Lung (tissue), 17 donors: ENCODE measurements at places on chromosomes 13 and 19. TPM values are rescaled to one million over a fixed set of nuclear protein-coding genes. Genes with fewer than 3 reads are reported as not detected.
A peak's percentile ranks its signal among the peaks of the same experiment; 100 is the strongest.

DNA sequence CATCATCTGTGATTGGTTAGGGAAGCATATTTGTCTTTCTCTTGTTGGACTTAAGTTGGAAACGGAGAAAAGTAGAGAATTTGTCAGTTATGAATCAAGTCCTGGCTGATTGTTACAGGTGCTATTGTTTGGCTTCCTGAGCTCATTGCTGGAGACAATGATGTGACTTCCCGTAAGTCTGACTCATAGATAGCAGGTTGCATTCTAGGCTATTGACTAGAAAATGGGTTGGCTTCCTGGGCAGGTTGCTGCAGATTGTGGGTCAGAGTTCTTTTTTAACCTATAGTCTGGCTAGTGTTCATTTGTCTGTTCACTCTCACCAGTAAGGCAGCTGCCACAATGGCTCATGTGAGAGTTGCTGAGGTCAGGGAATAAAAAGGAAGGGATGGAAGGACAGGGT is 101.5 kb downstream of the CCNA1 start:
- no peaks in the 10 kb centered on the region for H3K27me3 ChIP-seq
- H3K27ac ChIP-seq: no peak overlapping the region
- H3K36me3 ChIP-seq: no peaks in the 10 kb centered on the region
- DNase-seq: no peak

DNA sequence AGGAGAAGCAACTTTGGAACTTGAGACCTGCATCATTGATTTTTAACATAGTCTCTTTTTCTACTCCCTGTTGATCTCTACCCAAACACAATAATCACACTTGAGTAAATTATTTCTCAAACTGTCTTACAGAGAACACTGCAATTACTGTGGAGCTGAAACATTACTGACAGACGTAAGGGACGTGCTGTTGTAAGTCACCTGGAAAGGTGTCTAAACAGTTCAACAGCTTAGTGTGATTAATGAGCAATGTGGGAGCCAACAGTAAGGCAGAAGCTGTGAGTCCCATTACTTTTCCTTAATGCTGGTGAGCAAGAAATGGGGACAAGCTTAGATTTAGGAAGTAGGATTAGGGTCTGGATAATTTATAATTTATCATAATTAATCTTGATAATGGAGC is 265.7 kb downstream of the DLEU7 start:
- no peak for DNase-seq
- no peaks in the 10 kb centered on the region for H3K36me3 ChIP-seq
- H3K4me3 ChIP-seq: no peak overlapping the region
- peaks cover 2% of the 10 kb centered on the region for H3K4me1 ChIP-seq

DNA sequence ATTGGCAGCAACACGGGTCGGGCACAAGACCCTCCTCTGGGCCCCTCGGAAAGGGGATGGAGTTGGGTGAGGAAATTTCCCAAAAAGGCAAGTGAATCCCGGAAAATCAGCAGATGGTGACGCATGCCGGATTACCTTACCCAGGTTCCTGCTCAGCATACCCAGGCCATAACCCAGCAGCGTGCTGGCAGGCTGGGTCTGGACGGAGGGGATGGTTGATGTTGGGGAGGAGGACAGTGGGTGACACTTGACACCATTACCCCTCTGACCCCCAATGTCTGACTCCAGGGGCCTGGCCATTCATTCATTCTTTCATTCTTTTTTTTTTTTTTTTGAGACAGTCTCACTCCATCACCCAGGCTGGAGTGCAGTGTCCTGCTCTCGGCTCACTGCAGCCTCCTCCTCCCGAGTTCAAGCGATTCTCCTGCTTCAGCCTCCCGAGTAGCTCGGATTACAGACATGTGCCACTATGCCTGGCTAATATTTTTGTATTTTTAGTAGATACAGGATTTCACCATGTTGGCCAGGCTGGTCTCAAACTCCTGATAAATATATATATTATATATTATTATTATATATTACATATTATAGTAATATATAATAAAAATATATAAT is 799 bp downstream of the PVR start:
- no peak for DNase-seq
- peak overlapping the region; percentile 95 for H3K27ac ChIP-seq
- H3K4me3 ChIP-seq: peak overlapping the region; percentile 95

DNA sequence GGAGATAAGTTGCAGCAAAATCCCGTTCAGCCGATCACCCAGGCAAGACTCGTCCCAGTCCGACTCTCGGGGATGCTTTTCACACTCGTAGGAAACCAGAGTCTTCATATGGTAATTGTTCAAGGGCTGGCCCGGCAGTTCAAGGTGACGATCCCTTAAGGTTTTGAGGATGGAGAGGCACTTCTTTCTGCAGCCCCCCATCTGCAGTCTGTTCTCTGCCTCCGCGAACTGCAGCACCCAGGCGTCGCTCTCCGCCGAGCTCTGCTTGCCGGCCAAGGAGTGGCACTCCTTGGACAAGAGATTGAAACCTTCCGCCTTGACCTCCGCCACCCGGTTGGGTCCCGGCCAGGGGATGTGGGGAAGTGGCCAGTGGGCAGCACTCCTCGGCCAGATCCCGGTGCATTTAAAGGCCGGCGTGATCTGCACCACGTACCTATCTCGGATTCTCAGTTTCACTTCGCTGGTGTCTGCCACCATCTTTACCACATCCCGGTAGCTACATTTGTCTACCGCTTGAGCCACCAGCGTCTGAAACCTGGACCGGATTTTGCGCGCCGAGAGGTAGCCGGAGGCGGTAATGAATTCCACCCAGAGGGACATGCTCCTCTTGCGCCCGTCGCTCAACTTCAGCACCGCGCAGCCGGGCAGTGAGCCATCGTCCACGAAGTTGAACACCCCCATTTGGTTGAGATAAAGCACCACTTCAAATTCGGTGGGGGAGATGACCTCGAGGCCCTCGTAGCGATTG is 1.1 kb downstream of the MAB21L1 start:
- no peaks in the 10 kb centered on the region for H3K4me1 ChIP-seq
- no peaks in the 10 kb centered on the region for H3K36me3 ChIP-seq
- peak; percentile 64 for DNase-seq

DNA sequence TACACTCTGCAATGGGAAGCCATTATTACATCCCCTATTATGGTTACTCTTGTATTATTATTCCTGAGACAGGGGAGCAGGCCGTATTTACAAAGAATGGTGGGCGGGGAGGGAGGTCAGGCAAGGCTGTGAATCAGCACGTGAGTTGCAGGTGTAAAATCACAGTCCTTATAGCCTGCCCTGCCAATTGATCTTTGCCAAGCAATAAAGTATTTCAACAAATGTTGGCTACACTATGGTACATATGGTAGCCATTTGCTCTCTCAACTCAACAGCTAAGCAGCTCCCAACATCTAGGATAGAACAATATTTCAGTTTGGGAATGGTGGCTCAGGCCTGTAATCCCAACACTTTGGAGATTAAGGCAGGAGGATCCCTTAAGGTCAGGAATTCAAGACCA is 12.1 kb downstream of the EPS15L1 start:
- peaks cover 21% of the 10 kb centered on the region for H3K4me1 ChIP-seq
- H3K27ac ChIP-seq: no peak overlapping the region
- H3K4me3 ChIP-seq: no peak overlapping the region

Gene KCNRG
- total RNA-seq: 13.6 TPM

Gene ZNF470
- total RNA-seq: 4.3 TPM

- H3K4me1 ChIP-seq: peaks cover 13% of the 10 kb centered on the region
- no peaks in the 10 kb centered on the region for H3K27me3 ChIP-seq
- no peak overlapping the region for H3K4me3 ChIP-seq
- no peak for DNase-seq
These were observed 2.0 kb downstream of the EPN1 start for GRCh38 chr19:55676889-55677505.

GRCh38 chr19:825897-826644 is 1.6 kb upstream of the AZU1 start:
- no peak overlapping the region for H3K27ac ChIP-seq
- peaks cover 3% of the 10 kb centered on the region for H3K4me1 ChIP-seq
- no peak overlapping the region for H3K4me3 ChIP-seq
- no peak for DNase-seq
- H3K27me3 ChIP-seq: no peaks in the 10 kb centered on the region
- no peaks in the 10 kb centered on the region for H3K36me3 ChIP-seq

GRCh38 chr13:98456413-98456845 is 120.5 kb downstream of the STK24 start:
- H3K36me3 ChIP-seq: peaks cover 43% of the 10 kb centered on the region
- no peak overlapping the region for H3K27ac ChIP-seq
- H3K4me1 ChIP-seq: peaks cover 6% of the 10 kb centered on the region
- no peaks in the 10 kb centered on the region for H3K27me3 ChIP-seq
- no peak overlapping the region for H3K4me3 ChIP-seq

DNA sequence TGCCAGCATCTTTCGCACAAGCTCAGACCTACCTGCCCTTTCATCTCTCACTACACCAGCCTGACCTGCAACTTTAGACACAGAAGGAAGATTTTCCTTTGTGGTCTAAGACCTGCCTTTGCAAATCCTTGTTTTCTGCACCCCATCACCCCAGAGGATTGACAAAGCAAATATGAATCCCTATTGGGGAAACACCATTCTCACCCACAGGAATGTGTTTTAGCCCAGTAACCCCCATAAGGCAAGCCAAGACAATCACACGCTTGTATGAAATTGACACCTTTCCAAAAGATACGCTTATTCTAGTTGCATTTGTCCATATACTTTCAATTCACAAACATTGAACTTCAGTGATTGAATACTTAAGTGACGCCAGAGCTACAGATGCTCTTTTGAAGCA is 55.7 kb downstream of the SPATA13 start:
- no peak overlapping the region for H3K4me3 ChIP-seq
- DNase-seq: no peak
- H3K36me3 ChIP-seq: no peaks in the 10 kb centered on the region
- no peaks in the 10 kb centered on the region for H3K27me3 ChIP-seq

DNA sequence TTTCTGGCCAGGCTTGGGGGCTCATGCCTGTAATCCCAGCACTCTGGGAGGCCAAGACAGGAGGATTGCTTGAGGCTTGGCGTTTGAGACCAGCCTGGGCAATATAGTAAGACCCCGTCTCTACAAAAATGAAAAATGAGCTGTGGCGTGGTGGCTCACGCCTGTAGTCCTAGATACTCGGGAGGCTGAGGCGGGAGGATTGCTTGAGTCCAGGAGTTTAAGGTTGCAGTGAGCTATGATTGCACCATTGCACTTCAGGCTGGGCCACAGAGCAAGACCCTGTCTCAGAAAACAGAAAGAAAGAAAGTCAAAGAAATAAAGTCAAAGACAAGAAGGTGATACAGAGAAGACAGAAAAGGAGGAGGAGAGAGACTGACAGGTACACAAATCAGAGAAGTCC is 2.5 kb upstream of the CACNG6 start:
- H3K27ac ChIP-seq: no peak overlapping the region
- no peaks in the 10 kb centered on the region for H3K36me3 ChIP-seq
- peaks cover 48% of the 10 kb centered on the region for H3K27me3 ChIP-seq
- H3K4me3 ChIP-seq: no peak overlapping the region

DNA sequence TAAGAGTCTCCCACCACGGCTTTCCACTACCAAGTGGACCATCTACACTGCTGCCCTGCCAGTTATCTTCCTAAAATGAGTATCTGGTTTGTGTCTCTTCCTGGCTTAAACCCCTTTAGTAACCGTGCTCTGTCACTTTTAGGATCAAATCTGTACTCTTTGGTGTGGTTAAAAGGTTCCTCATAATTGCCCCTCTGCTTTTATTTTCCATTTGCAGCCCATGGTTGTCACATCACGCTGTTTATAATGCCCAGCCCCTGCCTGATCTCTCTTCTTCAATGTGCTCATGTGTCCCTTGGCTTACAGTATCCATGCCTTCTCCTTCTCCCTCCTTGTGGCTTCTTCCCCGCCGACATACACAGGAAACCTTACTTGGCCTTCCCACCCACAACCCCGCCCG is 100.1 kb downstream of the DGKH start:
- H3K27ac ChIP-seq: no peak overlapping the region
- H3K36me3 ChIP-seq: no peaks in the 10 kb centered on the region
- no peak overlapping the region for H3K4me3 ChIP-seq
- no peak for DNase-seq

DNA sequence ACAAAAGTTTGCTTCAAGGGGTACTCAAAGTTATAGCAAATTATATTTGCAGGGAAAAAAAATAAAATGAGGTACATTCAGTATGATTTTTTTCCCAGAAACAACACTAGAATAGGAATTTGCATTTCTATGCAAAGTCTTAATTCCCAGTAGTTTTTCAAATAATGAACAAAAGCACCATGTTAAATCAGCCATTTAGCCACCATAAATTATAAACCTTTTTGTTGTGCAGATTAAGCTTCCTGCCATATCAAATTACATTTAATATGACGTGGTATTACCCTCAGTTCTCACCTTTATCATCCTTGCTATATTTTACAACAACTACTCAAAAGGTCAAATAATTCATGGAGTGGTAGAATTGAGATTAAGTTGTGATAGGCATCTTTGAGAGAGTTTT is 136.6 kb upstream of the FRY start:
- DNase-seq: no peak
- no peaks in the 10 kb centered on the region for H3K27me3 ChIP-seq
- peaks cover 10% of the 10 kb centered on the region for H3K4me1 ChIP-seq
- no peaks in the 10 kb centered on the region for H3K36me3 ChIP-seq
- no peak overlapping the region for H3K27ac ChIP-seq
